ENCODE measurements at places on chromosomes 2 and 18.

GRCh38 chr2:46181306-46181705, 115.9 kb upstream of the EPAS1 start:
- no peak for DNase-seq

DNA sequence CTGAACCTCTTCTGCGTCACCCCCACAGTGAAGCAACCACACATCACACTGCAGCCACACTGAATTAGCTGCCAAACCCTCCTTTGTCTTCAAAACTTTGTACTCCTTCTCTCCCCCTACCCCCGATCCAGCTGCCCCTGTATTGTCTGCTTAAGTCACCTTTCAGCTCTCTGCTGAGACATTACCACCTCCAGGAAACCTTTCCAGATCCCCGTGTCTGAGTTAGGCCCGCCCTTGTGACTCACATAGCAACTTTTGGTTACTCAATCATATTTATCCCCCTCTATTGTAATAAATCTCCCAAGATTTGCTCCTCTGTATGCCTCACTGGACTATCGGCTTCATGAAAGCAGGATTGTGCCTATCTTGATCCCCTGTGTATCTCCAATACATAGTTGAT, 82.8 kb upstream of the CDCA7 start:
- peak; percentile 47 for DNase-seq

DNA sequence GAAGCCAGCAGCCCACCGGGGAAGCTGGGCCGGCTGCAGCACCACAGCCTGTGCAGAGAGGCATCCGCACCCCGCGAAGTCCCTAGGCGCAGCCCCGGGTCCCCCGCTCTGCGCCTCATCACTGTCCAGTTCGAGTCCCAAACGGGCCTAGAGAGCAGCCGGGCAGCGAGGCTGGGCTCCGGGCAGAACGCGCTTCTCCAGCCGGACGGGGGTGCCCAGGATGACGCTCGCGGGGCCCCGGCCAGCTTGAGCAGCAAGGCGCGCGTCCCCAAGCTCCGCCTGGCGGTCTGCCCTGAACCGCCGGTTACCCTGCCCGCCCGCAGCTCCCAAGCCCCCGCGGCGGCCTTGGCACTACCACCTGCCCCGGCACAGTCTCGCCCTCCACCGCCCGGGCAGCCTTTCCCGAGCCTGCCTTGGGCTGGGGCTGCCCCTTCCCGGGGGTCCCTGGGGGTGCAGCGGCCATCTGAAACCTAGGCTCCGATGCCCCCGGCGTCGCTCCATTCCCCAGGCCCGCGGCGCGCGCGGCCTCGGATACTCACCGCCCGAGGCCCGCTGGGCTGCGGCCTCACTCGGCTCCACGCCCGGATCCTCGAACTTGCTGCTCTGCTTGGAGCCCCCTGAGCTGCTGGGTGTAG, 591 bp downstream of the SLC16A14 start:
- no peak for DNase-seq

GRCh38 chr2:109437325-109438090, 176.3 kb downstream of the SEPTIN10 start:
- DNase-seq: no peak

DNA sequence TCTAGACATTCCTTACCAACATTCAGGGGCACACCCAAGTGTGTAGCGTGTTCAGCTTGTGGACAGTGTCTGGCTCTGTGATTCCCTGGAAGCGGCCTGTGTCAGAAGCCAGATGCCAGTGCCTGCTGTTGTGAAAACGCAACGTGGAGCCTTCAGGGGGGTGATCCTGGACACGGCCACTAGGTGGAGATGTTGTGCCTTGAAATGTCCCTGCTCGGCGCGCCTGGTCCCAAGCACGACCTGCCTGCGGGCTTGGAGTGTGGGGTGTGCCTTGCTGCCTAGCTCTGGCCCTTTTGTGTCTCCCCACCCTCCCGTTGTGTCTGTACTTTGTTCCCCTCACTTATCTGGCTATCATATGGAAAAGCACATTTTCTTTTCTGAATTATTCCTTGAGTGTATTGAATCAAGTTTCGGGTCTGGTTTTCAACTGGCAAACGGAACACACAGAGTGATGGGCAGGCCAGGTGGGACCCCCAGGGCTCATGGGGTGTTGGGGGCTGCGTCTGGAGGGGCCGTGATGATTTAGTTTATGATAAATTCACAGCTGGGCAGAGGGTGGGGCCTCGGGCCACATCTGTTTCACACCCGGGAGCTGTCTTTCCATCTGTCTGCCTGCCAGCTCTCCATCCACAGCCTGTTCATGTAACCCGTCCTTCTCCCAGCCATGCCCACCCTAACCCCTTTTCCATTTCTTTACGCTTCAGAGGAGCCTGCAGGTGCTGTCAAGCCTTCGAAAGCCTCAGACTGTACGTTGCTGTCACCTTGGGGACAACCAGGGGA, 95.5 kb downstream of the DYSF start:
- peak; percentile 61 for DNase-seq

DNA sequence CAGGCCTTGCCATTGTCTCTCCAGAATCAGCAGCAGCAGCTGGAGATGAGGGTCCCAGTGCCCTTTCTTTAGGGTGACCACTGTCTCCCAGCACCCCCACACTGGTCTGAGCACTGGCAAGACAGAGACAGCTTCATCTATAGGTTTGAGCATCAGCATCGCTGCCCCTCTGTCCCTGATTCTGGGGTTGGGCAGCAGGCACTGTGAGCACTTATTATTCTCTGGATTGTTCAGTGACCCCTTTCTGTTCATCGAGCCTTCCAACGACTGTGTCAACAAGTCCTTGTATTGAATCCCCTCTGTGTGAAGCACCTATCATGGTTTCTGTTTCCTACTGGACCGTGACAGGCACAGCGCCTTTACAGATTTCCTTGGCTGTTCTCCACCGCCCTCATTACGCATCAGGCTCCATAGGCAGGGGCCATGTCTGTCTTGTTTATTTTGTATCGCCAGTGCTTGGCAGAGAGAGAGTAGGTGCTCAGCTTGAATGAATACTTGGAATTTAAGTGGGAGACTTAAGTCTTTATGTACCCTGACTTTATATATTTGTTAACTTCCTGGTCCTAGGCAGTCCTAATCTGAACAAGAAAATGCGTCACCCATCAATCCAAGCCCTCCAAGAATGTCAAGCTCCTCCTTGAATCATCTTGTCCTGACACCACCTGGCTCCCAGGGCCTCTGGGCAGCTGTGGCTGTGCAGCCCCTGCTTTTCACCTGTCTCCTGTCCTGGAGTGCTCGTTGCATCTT, 11.4 kb downstream of the MALL start:
- DNase-seq: no peak

DNA sequence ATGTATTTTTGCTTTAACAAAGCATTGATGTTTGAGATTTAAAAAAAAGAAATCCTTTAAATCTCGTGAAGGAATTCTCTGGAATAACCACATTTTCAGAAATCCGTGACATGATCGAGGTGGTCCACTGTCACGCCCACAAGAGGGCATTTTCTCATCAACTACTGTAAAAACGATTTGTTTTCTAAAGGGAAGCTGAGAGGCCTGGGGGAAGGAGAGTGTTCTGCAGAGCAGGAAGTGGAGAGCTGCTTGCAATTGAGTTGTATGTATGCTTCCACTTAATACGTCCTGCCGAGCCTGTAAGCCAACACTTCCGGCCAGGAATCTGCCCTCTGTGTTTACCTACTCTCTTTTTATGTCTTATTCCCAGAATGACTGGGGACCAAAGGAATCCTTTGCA, 19.4 kb downstream of the KLHL29 start:
- DNase-seq: peak; percentile 90

DNA sequence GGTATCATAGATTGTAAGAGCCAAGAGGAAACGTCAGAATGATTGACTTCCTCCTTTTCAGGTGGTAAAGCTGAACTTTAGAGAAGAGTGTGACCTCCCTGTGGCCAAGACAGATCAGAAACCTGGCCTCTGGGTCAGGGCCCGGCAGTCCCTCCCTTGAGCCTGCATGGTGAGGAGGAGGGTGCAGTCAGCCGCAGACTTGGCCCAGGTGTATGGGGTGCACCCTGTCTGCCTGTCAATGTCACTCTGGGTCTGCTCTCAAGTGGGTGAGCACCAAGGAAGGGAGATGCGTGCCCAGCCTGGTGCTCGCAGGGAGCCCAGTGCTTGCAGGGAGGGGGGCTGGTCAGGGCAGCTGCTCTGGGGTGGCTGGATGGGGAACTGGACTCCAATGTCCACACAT, 134.4 kb upstream of the SNTG2 start:
- DNase-seq: no peak

DNA sequence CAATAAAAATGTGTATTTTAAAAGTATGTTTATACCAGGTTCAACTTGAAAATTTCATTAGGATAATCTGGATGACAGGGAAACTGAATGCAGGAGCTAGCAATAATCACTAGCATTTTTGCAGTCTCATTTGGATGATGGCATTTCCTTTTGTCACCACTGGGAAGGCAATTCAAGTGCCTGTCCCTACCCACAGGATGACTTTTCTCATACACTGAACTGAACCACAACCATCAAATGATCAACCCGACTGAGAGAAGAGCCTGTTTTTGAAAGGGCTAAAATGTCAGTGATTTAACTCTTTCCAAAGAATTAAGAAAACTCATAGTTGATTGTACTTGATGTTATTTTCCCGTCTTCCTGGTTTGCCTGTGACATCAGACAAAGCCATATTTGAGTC, 115.0 kb downstream of the FAM124B start:
- DNase-seq: peak; percentile 29

DNA sequence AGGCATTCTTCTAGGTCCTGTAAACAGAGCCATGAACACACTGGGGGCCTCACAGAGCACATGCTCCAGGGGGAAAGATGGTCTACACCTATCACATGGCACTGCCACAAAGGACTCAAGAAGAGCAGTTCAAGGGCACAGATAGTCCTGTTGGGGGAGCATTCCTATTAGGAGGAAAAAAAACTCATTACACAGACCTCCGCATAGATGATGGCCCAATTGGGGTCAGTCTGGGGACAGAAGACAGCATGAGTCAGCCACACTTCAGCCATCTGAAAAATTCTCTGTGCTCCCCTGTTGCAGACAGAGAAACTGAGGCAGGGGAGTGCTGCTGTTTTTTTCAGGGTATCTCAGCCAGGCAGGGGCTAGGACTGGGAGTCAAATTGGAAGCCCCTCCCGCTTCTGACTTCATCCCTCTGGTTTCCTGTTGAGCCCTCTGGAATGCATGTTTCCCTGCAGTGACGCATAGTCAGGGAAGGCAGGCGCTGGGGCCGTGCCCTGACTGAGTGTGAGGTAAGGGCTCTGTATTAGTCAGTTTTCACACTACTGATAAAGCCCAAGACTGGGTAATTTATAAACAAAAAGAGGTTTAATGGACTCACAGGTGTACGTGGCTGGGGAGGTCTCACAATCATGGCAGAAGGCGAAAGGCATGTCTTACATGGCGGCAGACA, 67.9 kb downstream of the RHOB start:
- peak; percentile 97 for DNase-seq

DNA sequence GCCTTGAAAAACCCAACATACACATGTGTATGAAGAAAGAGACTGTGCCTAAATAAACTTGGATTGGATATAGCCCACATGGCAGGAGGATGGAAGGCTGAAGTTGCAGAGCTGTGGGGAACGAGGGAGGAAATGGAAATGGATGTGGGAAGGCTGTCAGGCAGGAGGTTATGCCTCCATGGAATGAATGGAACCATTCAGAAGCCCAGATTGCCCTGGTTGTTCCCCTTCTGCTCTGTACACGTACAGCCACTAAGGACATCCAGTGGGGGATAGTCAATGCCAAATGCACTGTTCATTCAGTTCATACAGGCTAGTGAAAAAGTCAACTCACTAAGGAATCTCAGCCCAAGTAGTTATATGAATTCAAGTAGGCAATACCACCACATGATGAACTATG, 463.7 kb downstream of the TNS1 start:
- no peak for DNase-seq

GRCh38 chr2:55119711-55120487, 69.6 kb upstream of the RTN4 start:
- DNase-seq: no peak

- peak; percentile 11 for DNase-seq
Observed at GRCh38 chr2:84486441-84487115, 27.5 kb upstream of the SUCLG1 start.

GRCh38 chr2:159366538-159366937, 80.0 kb upstream of the WDSUB1 start:
- no peak for DNase-seq

GRCh38 chr2:40043191-40043590, 264.1 kb upstream of the THUMPD2 start:
- DNase-seq: no peak

GRCh38 chr2:177053038-177053437, 159.6 kb upstream of the HNRNPA3 start:
- DNase-seq: no peak

DNA sequence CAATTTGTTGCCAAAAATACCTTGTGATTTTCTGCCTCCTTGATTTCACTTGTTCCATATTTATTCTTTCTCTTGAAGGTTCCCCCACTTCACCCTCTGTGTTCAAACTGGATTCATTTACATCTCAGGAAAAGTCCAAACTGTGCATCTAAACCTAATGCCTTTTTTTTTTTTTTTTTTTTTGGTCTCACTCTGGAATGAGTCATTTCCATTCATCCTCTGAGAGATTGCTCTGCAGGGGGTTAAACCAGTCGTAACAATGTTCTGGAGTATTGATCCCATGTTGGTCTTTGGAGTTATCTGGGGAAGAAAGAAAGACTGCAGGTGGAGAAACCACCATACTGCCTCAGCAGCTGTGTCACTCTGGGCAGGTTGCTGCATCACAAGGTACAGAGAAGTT, 119.7 kb downstream of the TACR1 start:
- peak; percentile 62 for DNase-seq

- DNase-seq: no peak
Observed at GRCh38 chr2:185658750-185659149, 79.9 kb upstream of the FSIP2 start.

DNA sequence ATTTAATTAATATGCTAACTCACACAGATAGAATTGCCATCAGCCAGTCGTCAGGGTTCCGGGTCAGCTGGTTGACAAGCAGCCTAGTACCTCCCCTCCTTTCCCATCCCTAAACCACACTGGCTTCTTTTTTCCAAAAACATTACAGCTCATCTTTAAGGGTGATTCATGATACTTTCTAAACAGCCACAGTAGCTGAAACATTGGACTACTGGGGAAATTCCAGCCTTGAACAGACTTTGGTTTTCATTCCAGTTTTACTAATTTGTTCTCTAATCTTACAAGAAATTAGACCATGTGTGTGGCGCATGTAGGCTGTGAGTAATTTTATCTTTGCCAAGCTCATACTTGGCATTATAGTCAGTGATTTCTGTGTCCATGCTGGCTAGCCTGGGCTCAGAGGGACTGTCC, 110.8 kb downstream of the FMNL2 start:
- peak; percentile 93 for DNase-seq
